ENCODE measurements at places on chromosomes 11 and 22.
A peak's percentile ranks its signal among the peaks of the same experiment; 100 is the strongest.

GRCh38 chr22:29691636-29692326, 28.0 kb upstream of the CABP7 start:
- DNase-seq: no peak

- no peak for DNase-seq
Observed at GRCh38 chr11:133526790-133527189, 5.5 kb downstream of the OPCML start.

GRCh38 chr11:122705396-122705795, 49.9 kb downstream of the UBASH3B start:
- no peak for DNase-seq

GRCh38 chr11:16862726-16863125, 124.3 kb downstream of the C11orf58 start:
- DNase-seq: no peak

- no peak for DNase-seq
Observed at GRCh38 chr11:2436521-2437031, 7.7 kb downstream of the TRPM5 start.

GRCh38 chr11:108663154-108663877, 1.6 kb upstream of the DDX10 start:
- DNase-seq: no peak

DNA sequence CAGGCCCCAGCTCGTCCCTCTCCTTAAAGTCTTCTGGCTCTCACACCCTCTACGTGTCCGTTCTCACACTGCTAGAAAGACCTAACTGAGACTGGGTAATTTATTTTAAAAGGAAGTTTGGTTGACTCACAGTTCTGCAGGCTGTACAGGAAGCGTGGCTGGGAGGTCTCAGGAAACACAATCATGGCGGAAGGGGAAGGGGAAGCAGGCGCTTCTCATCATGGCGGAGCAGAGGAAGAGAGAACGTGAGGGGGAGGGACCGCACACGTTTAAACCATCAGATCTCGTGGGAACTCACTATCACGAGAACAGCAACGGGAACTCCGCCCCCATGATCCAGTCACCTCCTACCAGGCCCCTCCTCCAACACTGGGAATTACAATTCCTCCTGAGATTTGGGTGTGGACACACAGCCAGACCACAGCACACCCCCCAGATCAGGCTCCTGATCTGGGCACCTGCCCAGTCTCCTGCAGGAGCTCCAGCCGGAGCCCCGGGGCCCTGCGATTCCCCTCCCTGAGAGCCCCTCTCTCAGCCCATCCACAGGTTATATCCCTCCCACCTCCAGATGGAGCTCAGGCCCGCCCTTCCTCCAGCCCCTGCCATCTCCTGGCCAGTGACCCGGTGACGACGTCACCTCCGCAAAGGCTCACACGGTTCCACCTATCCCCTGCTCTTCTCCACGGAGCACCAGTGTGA, 170.2 kb downstream of the BRD1 start:
- peak; percentile 100 for DNase-seq

GRCh38 chr22:29733362-29734201, 13.8 kb downstream of the CABP7 start:
- peak; percentile 97 for DNase-seq

DNA sequence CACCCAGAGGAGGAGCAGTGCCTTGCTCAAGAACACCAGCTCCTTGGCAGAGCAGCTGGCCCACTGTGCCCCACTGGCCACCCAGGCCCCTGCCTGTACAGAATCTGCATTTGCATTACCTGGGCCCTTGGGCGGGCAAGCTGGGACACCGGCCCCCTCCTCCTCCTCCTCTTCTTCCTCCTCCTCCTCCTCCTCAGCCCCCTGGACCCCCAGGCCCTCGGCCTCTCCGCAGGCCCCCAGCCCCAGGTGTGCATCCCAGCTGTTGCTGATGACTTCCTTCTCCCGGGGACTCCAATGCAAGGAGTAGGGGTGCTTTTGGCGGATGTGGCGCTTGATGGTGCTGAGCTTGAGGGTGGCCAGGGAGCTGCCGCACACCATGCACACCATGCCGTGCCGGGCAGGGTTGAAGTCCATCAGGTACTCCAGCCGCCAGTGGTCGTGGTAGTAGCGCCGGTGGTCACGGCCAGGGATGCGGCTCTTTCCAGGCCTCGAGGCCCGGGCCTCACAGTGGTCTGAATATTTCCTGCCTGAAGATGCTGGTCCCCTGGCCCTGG, 2.8 kb downstream of the ZFTA start:
- no peak for DNase-seq

DNA sequence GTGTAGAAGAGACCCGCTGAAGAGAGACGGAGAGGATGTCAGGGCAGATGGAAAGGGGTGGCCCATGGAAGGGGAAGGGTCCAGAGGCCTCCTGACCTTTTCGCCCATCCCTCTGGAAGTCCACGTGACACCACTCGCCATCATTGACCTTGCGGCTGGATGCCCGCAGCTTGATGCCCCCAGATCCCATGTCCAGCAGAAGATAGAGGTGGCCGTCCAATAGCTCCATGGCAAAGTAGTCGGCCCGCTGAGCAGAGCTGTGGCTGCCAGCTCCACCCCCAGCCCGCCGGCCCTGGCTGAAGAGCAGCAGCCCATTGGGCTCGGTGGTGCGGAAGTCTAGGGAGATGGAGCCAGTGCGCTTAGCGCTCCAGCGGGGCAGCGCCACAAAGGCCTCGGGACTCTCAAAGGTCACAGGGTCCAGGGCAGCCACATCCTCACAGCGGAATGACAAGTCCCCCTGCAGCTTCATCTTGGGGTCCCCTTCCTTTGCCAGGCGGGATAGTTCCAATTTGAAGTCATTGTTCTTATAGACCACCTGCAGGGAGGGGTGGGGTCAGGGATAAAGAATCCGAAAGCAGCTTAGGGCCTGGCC, 55.7 kb downstream of the NRXN2 start:
- no peak for DNase-seq

- DNase-seq: peak; percentile 50
Observed at GRCh38 chr22:26903030-26903856, 245.9 kb downstream of the MIAT start.

DNA sequence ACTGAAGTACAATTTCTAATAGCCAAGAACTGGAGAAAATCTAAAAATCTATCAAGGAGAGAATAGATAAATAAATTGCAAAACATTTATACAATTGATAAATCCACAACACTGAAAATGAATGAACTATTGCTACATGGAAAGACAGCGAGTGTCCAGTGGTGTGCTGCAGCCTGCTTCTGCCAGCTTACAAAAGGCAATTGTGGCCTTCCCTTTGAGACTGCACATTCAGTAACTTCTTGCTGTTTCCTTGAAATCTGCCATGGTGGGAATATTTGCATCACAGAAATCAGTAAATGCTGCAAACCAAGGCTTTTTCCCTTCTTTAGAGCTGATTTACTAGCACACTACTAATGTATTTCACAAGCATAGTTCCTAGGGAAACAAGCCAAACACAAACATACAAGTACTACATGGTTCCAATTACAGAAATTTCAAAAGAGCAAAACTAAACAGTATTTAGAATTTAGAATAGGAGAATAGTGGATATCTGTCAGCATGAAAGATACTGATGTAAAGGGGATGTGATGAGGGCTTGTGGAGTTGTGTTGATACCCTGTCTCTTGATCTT, 76.9 kb upstream of the TRIM77 start:
- DNase-seq: no peak

DNA sequence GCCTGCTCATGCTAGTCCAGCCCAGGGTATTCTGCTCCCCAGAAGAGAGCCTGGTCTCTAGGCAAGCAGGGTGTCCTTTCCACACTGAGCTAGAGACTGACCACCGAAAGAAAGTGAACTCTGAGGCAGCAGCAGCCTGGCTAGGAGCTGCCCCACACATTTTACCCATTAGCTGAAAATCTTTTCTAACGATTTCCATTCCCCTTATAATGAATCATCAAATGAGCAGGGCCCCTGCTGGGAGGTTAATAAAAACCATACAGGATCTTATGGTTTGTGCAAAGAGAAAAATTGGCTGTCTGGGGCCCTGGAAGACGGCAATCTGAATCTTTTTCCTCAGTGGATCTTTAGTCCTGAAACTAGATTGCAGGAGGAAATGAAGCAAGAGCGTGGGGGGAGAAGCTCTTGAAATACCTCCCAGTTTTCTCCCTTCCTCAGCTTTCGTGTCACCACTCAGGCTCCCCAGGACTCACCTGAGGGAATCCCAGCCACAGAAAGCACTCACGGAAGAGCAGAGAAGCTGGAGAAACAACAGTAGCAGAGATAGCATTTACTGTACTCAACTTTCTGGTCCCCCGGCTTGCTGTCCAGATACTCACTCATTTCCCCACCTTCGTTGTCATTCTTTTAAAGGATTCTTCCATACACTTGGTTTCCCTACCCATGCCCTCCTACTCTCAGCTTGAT, 74.7 kb upstream of the CD44 start:
- no peak for DNase-seq

DNA sequence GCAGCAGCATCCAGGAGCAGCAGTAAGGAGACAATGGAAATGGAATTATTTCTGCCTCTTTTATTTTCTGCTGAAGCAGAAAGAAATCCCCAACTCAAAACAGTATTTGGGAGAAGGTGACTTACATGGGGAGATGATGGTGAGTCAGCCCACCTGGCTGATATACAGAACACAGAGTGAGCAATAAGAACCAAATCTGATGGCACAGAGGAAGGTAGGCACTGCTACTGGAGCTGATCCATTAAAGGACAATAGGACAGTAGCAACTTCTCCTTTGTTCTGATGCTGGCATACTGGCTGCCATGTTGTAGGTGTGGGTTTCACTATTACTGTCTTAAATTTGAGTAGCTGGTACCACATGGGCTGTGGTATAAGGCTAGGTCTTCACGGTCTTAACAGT, 45.2 kb downstream of the CLPB start:
- no peak for DNase-seq

GRCh38 chr11:119338318-119338890, 2.3 kb downstream of the C1QTNF5 start:
- DNase-seq: peak; percentile 78

DNA sequence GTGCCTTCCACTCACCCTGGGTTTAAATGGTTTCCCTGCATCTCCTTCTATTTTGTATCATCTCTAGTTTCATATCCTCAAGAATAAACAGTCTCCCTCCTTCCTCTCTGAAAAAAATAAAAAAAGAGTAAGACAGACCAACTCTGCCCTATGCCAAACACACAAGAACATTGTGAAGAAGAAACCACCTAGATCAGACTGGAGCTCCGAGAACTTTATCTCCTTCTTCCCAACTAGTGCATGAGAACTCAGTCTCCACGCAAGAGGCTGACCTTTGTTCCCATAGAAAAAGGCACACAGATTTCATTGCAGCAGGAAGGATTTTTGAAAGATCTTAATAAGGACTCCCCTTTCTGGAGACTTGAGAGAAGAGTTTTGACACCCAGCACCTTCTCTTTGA, 8.7 kb upstream of the PEX26 start:
- no peak for DNase-seq

GRCh38 chr22:48855593-48856307, 971.9 kb downstream of the BRD1 start:
- no peak for DNase-seq

- no peak for DNase-seq
Observed at GRCh38 chr22:48118654-48119053, 1356.2 kb downstream of the TBC1D22A start.

- no peak for DNase-seq
Observed at GRCh38 chr11:134628426-134628825, 216.4 kb upstream of the B3GAT1 start.

DNA sequence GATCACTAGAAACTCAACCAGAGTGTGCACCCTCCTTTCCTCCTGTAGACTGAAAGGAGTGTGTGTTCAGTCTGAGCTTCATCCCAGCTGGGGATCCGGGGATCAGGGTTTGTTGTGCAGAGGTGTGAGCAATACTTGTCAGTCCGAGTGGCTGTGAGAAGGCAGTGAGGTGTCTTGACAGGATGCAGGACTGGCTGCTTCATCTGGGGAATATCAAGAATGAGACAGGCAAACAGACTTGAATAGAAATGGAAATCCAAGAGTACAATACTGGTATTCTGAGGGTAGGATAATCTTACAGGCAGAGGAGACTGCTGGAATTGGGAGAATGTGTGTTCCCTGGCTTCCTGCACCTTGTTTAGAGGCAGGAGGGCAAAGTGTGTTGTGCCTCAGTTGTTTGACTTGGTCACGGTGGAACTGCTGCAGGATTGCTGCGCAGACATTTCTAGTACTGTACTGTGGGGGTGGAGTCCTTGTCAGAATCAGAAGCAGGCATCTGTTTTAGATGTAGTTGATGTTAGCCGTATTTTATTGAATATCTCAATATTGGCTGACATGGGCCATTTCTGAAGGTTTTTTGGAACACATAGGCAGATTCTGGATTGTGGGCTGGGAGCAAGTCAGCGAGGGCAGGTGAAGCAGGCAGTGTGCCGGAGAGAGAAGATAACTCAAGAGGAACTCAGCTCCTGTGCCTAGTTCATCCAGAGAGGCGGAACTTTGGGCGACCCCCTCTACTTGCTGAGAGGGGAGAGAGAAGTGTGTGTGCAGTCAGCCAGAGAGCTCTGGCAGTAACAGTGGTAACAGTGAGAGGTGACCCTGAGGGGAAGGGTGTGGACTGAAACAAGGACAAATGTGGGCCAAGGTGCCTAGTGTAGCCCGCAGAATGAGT, 27.1 kb upstream of the GRK2 start:
- no peak for DNase-seq

- no peak for DNase-seq
Observed at GRCh38 chr11:24509114-24509513, 12.3 kb downstream of the LUZP2 start.

- DNase-seq: peak; percentile 35
Observed at GRCh38 chr11:60699284-60699691, at the start of gene MS4A8. Gene MS4A8 (plus strand): TSS chr11:60699612. CDS start chr11:60700861, 1,249 bp downstream.

GRCh38 chr11:65862191-65862735, 2.0 kb downstream of the MUS81 start:
- DNase-seq: no peak

DNA sequence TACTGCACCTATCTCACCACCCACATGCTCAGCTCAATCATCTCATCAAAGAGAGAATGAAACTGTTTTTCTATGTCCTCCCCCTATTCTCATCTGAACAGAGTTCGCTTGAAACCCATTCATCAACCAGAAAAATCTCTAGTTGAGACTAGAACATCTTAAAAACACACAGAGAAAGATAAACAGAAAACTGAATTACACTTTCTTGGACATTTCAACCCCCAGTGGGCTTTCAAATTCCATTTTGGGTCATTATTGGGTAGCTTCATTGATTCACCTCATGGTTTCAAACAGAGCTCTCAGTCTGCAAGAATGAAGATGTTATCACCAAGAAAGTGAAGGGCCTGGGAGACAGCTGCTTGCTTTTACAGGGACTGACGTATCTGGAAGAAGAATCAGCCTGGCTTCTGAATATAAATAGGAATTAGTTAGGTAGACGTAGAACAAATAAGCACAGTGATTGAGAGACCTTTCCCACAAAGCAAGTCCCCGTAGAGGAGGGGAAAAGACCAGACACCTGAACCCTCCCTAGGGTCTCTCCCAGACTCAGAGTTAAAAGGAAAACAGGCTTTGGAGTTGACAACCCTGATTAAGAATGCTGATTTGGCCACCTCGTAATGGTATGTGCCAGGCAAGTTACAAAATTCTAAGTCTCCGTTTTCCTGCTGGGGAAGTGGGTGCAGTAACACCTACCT, 155.7 kb downstream of the BBOX1 start:
- no peak for DNase-seq

- DNase-seq: no peak
Observed at GRCh38 chr11:58502004-58502403, 5.9 kb downstream of the OR5B21 start.

- DNase-seq: no peak
Observed at GRCh38 chr11:124199702-124200101, 16.6 kb downstream of the OR10D3 start.

All from common myeloid progenitor, CD34-positive (primary cell).